ENCODE measurements at places on chromosomes 11 and 22.

DNA sequence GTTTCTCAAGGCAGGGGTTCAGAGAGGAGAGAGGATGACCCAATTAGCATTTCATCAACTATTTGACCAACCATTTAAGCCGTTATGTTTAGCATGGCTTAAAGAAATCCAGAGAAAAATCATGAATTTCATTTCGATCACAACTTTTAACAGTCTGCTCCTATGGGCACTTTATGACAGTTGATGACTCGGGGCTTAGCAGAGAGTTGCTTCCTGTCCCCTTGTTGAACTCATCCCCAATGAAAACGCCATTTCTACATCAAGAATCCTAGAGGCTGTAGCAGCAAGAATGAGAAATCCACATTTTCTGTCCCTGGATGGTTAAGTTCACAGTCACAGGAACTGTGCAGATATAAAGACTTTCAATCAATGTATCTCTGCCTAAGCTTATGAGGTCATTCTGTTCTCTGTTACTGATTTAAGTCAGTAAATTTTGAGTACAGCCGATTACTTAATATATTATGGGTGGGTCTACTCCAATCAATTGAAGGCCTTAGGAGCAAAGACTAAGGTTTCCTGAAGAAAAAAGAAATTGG lies 81.1 kb downstream of the BDNF start:
- H3K27me3 ChIP-seq, result no peaks in the 10 kb centered on the region
- no peaks in the 10 kb centered on the region for H3K36me3 ChIP-seq
- DNase-seq, result no peak
- no peak overlapping the region for H3K27ac ChIP-seq
- no peak overlapping the region for H3K4me3 ChIP-seq

GRCh38 chr11:61023086-61023965 lies 51.8 kb downstream of the CD6 start:
- no peak overlapping the region for H3K4me3 ChIP-seq
- H3K4me1 ChIP-seq, result peaks cover under 1% of the 10 kb centered on the region
- no peak overlapping the region for H3K27ac ChIP-seq
- no peak for DNase-seq
- no peaks in the 10 kb centered on the region for H3K27me3 ChIP-seq
- no peaks in the 10 kb centered on the region for H3K36me3 ChIP-seq

- H3K4me3 ChIP-seq, result no peak overlapping the region
- H3K4me1 ChIP-seq, result peaks cover 9% of the 10 kb centered on the region
- H3K27me3 ChIP-seq, result no peaks in the 10 kb centered on the region
- no peak for DNase-seq
These were observed 4.7 kb downstream of the BET1L start for GRCh38 chr11:202490-202889.

DNA sequence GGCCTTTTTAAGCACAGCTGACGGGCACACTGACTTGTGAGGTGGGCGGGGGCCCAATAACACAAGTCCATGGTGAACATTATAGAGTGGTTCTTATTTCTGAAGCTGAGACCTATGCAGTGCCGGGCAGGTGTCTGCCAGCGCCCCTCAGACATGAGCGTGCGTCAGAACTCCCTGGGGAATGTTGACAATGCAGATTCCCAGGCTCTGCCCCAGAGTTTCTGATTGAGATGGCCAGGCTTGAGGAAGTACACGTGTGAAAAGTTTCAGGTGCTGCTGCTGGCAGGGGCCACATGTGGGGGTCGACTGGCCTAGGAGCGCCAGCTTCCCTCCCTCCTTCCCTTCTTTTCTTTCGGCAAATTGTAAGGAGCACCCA lies 46.2 kb downstream of the TPCN2 start:
- no peaks in the 10 kb centered on the region for H3K36me3 ChIP-seq
- H3K27ac ChIP-seq, result no peak overlapping the region
- DNase-seq, result no peak

DNA sequence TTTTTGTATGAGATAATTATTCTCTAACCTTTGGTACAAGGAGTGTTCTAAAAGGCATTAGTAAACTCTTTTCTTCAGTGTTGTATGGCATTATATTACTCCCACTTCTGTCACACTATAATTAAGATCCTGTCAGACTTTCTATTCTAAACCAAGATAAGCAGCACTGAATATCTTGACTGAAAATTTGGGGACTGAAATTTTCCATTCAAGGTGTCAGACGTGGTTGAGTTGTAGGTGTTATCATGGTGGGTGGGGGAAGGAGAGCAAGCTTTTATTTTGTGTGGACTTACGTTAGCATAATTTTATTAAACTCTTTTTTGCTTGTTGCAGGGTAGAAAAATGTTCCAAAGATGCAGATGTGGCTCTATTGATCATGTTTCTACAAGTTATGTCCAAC lies 22.9 kb downstream of the MUC15 start:
- no peak for DNase-seq
- no peak overlapping the region for H3K4me3 ChIP-seq
- H3K4me1 ChIP-seq, result peaks cover 6% of the 10 kb centered on the region
- no peaks in the 10 kb centered on the region for H3K27me3 ChIP-seq
- no peaks in the 10 kb centered on the region for H3K36me3 ChIP-seq
- H3K27ac ChIP-seq, result no peak overlapping the region
